ENCODE measurements at places on chromosomes 12 and 14.

DNA sequence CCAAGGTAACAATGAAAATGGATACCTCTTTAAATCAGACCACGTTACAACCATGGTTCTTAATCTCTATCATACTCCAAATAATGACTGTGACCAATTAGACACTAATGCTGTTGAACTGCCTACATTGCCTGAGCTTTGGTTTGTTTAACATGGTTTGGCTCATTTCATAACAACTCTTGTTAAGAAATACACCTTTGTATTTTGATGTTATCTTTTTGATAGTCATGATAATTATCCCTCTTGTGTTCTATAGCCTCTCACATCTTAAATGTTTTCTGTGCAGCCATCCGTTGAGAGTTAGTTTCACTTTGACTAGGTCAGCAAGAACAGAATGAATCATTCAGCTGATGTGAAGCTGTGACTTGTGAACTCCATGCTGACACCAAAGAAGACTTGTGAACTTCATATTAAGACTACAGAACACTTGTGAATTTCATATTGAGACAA is 75.5 kb upstream of the RERGL start:
- DNase-seq: no peak

DNA sequence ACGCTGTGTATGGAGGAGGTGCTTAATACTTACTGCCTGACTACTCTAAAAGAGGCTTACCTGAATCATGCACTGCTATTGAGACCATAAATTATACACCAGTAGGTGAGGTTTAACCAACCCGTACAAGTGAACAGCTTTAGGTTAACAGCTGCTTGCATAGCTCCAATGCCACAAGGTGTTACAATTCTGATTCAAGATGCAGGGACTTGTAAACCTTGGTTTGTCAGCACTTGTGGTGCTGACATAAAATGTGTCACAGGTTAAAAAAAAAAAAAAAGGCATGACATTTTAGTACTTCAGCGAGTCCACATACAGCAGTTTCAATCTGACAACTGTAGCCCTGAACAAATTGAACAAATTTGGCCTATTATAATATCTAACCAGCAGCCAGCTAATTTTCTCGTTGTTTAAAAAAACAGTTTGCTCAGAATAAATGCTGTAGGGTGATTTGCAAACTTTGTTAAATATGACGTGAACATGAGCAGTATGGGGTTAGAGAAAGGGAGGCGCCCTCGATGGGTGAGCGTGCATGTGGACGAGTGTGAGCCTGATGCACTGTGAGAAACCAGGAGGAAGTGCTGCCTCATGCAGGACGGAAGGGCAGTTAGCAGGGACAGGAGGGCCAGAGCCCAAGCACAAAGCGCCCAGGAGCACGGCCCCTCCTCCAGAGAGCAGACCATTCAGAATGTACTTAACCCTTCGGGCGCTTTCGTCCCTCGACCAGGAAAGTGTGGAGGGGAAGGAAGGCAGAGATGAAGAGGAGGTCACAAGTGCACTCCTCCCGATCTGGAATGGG is 44.7 kb downstream of the TCHP start:
- no peak for DNase-seq

GRCh38 chr12:124391340-124392261 is 96.7 kb downstream of the RFLNA start:
- DNase-seq: peak; percentile 21

GRCh38 chr14:32345311-32345791 is 16.3 kb downstream of the AKAP6 start:
- DNase-seq: no peak

- no peak for DNase-seq
These were observed 256.1 kb downstream of the NAV3 start for GRCh38 chr12:78086553-78087362.

DNA sequence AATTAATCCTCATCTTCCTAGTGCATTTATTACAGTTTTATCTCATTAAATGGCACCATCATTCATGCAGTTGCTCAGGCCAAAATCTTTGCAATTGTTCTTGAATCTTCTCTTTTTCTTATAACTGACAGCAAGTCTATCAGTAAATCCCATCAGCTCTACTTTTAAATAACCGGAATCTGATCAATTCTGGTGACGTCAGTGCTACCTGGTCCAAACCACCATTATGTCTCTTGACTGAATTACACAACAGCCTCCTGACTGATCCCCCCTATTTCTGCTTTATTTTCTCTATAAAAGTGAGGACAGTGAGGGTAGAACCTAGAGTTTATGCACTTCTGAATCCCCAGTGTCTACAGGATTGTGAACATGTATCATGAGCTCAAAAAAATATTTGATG is 787.4 kb downstream of the AACS start:
- no peak for DNase-seq

DNA sequence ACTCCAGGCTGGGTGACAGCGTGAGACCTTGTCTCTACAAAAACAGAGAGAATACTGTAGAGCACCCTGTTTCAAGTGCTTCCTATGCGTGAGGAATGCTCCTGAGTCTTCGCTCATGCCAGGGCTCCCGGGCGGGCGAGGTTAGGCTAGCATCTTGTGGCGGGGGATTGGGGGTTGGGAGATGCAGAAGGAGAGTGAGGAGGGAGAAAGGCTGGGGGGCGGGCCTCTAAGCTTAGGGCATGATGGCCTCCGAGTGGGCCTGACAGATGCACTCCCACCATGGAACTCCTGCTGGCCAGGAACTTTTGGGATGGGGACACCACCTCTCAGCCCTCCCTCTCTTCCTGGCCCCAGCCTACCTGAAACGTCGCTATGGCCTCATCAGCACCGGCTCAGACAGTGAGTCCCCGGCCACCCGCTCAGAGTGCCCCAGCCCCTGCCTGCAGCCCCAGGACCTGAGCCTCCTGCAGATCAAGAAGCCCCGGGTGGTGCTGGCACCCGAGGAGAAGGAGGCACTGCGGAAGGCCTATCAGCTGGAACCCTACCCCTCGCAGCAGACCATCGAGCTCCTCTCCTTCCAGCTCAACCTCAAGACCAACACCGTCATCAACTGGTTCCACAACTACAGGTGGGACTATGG is 27.3 kb downstream of the PHETA1 start:
- no peak for DNase-seq

DNA sequence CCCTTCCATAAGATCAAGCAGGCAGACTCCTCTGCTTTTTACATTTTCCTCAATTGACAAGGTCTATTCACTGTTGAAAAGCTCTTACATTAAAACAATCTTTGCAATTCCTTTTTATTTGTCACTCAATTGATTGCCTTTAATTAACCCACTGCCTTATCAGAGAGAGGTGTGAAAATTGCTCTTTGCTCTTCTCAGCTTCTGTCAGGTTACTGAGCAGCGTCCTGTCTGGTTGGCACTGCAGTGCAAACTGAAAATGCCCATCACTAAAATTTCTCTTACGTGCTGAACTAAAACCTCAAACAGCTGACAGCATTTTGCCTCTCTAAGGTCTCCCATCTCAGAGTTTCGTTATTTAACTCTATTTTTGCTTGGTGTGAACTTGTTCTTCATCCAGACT is 504.1 kb upstream of the ATXN7L3B start:
- no peak for DNase-seq

- no peak for DNase-seq
These were observed 157.1 kb downstream of the CALM1 start for GRCh38 chr14:90553921-90554336.

GRCh38 chr12:79715308-79715707 is 24.5 kb upstream of the PAWR start:
- no peak for DNase-seq

GRCh38 chr12:125518074-125518473 is 452.8 kb downstream of the AACS start:
- DNase-seq: no peak

All from CD4-positive, alpha-beta T cell treated with Interleukin-6 at 100 ng/mL for 8 hours (primary cell).